Activated naive CD8-positive, alpha-beta T cell treated with anti-CD3 and anti-CD28 coated beads, Interleukin-2, amount 10 ng/mL, durations not matched to agents 7 days and 5 days (primary cell): ENCODE measurements at places on chromosomes 2 and 18. TPM values are rescaled to one million over a fixed set of nuclear protein-coding genes. Genes with fewer than 3 reads are reported as not detected.

- no peak for DNase-seq
Observed at GRCh38 chr2:73043276-73043675, 28.2 kb downstream of the SFXN5 start.

DNA sequence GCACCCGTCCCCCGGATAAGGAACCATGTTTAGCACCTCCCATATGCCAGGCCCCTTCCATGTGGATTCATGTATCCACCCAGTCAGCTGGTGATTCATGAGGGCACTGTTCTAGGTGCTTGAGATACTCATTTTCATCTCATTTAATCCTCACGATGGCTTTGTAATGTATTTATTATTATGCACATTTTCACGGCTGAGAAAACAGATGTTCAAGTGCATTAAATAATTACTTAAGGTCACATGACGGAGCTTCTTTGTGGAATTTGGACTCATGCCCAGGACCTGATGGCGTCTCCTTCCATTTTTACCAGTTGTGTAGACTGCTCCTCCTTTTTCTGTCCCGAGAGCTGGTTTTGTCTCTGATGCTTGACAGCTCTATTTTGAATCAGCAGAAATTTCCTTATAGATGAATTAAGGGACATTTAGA, 72.2 kb upstream of the RBM44 start:
- no peak for DNase-seq

DNA sequence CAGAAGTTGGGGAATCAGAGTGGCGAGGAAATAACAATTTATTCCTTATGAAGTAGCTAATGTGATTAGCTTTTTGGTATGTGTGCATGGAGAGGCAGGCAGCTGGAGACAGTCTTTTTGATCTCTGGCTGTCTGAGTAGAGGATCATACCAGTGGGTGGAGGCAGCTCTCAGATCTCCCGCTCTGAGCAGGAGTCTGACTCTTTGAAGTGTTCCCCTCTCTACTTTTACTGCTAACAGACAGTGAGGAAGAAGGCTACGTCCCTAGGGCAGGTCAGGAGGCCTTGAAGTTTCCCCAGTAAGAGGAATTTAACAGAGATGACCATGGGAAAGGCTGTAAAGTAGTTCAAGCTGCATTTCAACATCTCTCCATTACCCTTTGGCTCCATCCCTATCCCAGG, 111.9 kb upstream of the REG3A start:
- no peak for DNase-seq

DNA sequence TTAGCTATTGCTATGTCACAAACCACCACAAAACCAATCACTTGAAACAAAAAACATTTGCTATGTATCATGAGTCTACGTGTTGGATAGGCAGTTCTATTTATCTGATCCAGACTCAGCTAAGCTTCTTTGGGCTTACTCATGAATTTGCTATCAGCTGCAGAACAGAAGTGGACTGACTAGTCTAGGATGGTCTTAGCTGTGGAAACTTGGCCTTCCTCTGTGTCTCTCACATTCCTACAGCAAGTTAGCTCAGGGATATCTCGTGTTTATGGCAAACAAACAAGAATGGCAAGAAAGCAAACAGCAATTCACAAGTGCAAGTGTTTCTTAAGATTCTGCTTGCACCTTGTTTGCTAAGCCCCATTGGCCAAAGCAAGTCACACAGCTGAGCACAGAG, 288.0 kb upstream of the TNP1 start:
- DNase-seq = no peak

- DNase-seq = no peak
Observed at GRCh38 chr2:86074256-86074655, 31.4 kb downstream of the POLR1A start.

FKBP1B gene
- 4.0 TPM for total RNA-seq

- no peak for DNase-seq
Observed at GRCh38 chr2:169736902-169737301, 3.3 kb downstream of the KLHL23 start.

DNA sequence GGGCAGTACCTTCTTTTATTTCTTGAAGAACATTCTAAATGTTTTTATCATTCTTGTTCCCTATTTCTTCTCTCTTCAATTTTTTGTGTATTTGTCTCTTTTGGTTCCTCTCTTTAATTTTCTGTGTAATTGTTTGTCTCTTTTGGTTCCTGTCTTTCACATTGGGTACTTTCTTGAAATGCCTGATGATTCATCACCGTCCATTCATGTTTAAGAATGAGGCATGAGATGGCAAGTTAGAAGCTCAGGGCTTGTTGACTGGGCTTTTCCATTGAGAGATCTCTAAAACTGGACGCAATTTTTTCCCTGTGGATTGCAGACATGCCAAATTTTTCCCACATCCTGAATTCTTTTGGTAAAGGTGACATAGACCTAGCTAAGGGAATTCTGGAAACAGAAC, 33.7 kb upstream of the IL1R2 start:
- DNase-seq = no peak

DNA sequence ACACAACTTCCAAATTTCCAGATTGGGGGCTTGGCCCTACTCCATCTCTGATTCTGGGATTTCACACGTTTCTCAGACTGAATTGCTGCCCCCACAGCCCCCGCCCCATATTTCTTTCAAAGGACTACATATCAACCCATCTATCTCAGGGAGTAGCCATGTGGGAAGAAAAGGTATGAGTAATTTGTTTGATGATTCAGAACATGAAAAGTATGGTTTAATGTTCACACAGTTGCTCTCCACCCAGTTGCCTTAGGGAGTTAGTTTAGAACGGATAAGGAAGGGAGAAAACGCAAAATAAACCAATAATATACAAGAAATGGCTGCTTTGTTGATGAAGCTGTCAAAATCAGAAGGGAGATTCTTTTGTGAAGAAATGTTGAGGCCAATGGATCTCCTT, 145.1 kb downstream of the PIEZO2 start:
- no peak for DNase-seq

- DNase-seq = no peak
Observed at GRCh38 chr2:4217737-4218136, 514.4 kb downstream of the DCDC2C start.

PHLPP1 gene
- total RNA-seq = 6.1 TPM

RAB27B gene
- 1.7 TPM for total RNA-seq

GRCh38 chr18:55084550-55084949, 125.3 kb upstream of the CCDC68 start:
- no peak for DNase-seq

ECEL1 gene
- not detected for total RNA-seq

RAB17 gene
- not detected for total RNA-seq

DNA sequence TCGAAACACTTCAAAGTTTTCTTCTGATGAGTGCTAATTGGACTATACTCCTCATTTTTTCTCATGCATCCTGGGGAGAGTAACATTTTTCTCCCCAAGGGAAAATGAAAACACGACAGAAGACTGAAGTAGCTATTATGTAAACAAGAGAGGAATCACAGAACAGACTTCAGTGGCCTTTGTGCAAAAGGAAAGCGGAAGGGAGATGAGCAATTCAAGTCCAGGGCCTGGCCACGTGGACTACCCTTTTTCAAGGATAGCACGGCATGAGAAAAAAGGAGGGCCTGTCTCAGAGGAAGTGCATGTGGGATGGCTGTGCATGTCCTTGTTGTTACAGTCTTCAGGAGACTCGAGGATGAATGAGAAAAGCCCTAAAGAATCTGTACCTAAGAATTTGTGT, 43.8 kb upstream of the KCNE4 start:
- DNase-seq = no peak

GRCh38 chr18:57223144-57223870, 76.4 kb downstream of the BOD1L2 start:
- DNase-seq = no peak

DNA sequence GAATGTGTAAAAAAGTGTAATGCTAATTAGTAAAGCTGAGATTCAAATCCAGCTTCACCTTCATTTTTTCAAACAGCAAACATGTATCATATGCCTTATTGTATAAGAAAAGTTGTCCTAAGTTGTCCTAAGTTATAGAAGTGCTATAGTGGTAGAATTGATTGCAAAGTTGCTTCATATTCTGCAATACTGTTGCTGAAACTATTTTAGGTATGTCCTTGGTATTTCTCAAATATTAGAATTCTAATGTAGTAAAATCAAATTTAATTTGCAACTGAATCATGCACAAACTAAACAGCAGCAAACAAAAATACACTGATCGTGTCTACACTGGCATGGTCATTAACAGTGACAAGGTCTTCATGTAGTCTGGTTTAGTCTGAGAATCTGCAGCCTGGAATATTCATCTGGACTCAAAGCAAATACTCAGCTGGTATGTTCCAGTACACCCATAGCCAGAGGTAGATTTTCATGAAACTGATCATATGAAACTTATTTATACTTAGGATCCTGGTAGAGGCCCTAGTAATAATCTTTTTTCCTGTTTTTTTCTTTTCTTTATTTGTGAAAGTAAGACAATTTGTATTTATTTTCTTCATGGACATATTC, 555.6 kb upstream of the ZEB2 start:
- DNase-seq = no peak

- DNase-seq = no peak
Observed at GRCh38 chr2:160294339-160294803, 94.3 kb upstream of the ITGB6 start.

- no peak for DNase-seq
Observed at GRCh38 chr2:233495503-233496496, 70.8 kb downstream of the USP40 start.

ATP6V1C2 gene
- total RNA-seq = not detected

DNA sequence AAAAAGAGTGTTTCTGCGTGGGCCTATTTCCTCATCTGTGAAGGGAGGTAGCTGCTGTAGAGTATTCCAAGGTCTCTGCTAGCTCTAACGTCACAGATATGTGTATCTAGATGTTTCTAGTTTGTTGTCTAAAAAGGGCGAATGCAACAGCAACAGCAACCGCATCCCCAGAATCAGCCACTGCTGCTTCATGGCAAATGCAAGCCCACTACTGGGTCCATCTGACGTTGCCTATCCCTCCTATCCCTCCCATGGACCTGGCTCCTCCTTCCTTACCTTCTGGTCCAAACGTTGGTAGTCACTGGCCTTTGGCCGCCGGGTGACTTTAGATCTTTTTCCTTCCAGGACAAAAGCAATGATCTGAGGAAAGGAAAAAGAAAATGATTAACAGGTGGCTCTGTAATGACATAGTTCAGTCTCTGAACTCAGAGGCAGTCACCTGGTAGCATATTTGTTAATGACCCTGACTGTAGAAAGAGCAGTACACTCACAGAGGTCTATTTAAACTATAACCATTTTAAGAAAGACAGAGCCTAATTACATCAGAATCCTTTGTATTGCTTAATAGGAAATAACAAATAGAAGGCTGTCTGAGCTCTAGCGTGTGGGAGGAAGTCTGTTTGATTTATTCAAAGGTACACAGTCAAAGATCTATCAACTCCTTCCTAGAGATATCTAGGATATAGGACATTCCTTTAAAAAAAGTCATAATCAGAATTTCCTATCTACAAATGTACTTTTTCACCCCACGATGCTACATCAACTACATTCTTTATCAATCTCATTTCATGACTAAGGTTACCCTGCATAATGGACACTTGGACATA, 2.9 kb downstream of the TGOLN2 start:
- no peak for DNase-seq

DNA sequence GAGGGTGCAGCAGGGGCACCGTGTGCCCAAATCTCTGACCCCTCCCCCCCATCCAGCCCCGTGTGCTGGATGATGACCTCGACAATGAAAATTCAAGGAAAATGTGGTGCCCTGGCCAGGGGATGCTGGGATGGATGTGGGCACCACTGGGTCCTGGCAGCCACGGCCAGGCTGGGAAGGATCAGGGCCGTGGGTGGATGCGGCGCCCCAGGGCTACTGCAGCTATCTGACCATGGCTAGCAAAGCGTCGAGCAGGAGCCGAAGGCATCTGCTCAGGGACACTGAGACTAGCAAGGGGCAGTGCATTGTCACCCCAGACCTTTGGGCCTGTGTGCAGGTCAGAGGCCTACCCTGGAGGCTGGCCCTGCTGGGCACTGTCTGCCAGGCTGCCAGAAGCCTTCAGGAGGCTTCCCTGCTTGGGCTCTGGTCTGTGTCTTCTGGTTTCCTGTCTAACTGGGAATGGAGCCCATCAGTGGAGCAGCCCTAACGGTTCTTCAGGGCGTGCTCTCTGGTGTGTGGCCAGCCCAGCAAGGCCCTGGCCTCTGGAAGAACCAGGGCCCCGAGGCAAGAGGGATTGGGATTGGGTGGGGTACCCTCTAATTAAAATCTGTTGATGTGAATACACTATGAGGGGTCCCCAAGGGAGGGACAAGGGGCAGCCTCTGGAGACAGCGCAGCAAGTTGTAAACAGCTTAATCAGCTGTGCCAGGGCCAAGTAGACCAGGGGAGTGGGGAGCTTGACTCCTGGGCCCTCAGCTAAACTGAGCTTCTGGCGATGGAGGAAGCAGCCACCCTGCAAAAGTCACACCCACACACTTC, 98.0 kb downstream of the STPG4 start:
- no peak for DNase-seq

PFN4 gene
- not detected for total RNA-seq

CDK15 gene
- total RNA-seq = not detected

TFPI gene
- total RNA-seq = 0.11 TPM

DNA sequence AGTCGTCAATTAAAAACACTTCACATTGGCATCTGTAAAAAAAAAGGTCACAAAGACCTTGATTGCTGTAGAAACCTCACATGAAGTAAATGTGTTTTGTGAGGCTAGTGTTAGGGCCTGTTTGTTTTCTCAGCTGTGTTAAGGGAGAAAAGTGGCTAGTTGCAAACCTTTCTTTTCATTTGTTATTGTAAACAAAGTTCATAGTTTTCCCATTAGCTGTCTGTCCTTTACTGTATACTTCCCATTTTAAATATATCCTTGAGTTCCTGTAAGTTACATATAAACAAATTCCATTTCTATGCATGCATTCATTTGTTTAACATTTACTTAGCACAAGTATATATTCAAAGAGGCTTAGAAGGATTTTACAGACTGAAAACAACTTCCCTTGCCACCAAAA, 1250.2 kb downstream of the LRP1B start:
- DNase-seq = no peak

MC2R gene
- total RNA-seq = not detected

DNA sequence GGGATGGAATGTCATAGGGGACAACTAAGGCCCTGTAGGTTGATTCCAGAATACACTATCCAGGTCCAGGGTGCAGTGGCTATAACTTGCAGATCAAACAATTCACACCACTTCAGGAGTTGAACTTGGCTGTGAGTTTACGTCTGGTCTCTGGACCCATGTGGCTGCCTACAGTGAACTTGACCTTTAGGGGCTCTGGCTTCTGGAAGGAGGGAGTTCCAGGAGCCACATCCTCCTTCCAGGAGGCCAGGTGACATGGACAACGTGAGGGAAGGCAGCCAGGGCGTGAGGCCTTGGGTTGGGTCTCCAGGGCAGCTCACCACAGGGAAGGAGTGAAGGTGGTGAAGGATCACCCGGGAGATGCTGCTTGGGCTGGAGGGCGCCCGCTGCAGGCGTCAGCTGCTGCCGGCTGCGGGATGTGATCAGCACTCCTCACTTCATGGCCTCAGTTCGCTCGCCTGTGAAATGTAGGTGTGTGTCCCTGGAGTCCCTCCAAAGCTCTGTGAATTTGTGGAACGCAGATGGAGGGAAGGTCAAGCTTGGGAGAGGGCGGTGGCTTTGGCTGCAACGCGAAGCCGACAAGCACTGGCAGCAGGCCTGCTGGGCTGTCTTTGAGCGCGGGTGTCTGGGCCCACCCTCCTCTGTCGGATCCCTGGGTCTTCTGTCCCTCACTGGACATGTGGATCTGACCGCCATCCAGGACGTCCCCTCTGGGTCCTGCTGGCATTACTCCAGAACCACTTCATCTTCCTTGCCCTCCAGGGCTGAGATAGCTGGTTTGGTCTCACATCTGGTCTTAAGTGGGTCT, 146.5 kb downstream of the GLI2 start:
- no peak for DNase-seq

CRYGC gene
- not detected for total RNA-seq
